GM12864 (cell line): ENCODE measurements at places on chromosomes 7 and 10.

- no peak for DNase-seq
These were observed at the start of gene PLXDC2 for GRCh38 chr10:19816411-19817230. TSS of gene PLXDC2 (plus strand) at chr10:19816432.

DNA sequence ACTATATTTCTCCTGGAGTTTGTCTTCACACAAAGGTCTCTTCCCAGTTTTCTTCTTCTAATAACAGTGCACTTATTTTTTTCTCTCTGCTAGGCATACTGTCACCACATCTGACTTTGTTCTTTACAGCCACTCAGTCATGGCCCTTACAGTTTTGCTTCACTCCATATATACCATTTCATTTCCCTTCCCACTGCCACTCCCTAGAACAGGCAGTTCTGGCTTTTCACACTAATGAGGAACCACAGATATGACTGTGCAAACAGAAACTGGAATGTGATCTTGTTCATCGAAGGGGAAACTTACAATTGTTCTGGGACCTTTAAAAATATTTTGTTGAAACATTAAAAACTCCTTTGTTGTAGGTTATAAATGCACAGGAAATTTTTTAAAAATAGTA, 67.3 kb downstream of the EPDR1 start:
- DNase-seq = no peak

- no peak for DNase-seq
These were observed 75.3 kb upstream of the TAS2R16 start for GRCh38 chr7:123070702-123071286.

- DNase-seq = no peak
These were observed 21.6 kb downstream of the TBATA start for GRCh38 chr10:70763567-70763966.

GRCh38 chr10:52609071-52609470, 163.5 kb downstream of the MBL2 start:
- DNase-seq = no peak

- no peak for DNase-seq
These were observed 133.1 kb upstream of the ADAM12 start for GRCh38 chr10:126521399-126521798.

- no peak for DNase-seq
These were observed 105.0 kb upstream of the CDK13 start for GRCh38 chr7:39845006-39845405.

DNA sequence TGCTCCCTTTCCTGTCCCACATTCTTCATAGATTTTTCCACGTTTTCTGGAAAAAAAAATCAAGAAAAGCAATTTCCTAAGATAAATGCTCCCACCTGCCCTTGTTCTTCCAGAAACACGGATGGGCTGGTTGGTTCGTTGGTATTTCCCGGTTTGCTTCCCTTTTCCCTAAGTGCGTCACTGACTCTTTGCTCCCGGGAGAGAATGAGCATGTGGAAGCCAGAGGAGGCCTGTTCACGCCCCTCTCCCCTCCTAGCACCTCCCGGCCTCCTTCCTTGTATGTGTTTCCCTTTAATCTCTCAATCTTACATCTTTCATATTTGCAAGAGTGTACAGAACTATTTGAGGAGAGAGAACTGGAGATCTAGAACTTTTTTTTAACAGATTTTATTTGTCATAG, 442.0 kb downstream of the GFRA1 start:
- DNase-seq = no peak

GRCh38 chr7:3861941-3862340, 560.9 kb downstream of the SDK1 start:
- DNase-seq = no peak

DNA sequence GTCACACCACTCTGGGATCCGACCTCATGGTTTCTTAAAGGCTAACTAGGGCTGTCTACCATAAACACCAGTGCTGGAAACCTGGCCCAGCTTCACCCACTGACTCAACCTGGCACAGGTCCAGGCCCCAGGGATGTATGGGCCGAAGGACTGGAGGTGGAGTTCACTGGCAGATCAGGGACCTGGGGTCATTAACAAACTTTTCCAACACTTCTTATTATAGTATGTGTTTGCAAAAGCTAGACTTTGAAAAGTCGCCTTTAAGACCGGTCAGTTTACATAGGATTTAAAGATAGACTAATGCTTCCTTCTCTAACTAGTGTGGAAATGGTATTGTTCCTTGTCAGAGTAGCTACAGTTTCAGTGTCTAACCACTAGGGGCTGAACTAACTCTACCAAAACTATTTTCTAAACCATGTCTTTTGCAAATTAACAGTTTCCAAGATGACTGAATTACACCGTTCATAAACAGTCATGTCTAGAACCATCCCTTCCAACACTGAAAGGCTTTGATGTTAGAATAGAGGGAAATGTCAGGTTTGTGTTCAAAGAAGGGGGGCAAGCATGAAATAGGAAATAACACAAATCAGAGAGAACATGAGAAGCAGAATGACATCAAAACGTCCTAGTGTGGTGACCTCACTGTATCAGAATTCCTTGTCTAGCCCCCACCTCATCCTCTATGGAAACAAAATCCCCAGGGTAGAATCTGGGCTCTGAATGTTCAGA, 29.7 kb downstream of the STN1 start:
- no peak for DNase-seq

DNA sequence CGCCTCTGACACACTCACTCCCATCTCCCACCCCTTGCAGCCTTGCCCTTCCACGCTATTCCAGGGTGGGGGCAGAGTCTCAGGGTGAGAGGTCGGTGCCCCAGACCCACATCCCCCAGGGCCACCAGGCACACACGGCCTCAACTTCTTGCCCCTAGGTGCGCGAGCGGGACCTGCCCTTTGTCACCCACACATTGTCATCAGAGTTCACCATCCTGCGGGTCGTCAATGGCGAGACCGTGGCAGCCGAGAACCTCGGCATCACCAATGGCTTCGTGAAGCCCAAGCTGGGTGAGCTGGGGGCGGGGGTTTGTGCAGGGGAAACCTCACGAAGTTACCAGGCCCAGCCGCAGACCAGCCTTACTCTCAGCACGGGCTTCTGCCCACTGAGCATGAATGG, 53.3 kb downstream of the CASTOR2 start:
- DNase-seq = no peak
